Stimulated activated CD8-positive, alpha-beta memory T cell treated with anti-CD3 and anti-CD28 coated beads, Interleukin-7, amount 100 ng/mL, for 24 hours (primary cell): ENCODE measurements at places on chromosomes 7 and 10.

GRCh38 chr7:131574741-131575140 is 18.3 kb upstream of the PODXL start:
- DNase-seq: no peak

- no peak for DNase-seq
Measured at GRCh38 chr10:67098461-67098860, 172.6 kb downstream of the LRRTM3 start.

GRCh38 chr7:47678641-47679380 is 96.9 kb upstream of the TNS3 start:
- DNase-seq: no peak

GRCh38 chr7:151060416-151061212 is 1.2 kb downstream of the SLC4A2 start:
- no peak for DNase-seq

- DNase-seq: no peak
Measured at GRCh38 chr7:98252425-98253054, 508 bp upstream of the TECPR1 start.

DNA sequence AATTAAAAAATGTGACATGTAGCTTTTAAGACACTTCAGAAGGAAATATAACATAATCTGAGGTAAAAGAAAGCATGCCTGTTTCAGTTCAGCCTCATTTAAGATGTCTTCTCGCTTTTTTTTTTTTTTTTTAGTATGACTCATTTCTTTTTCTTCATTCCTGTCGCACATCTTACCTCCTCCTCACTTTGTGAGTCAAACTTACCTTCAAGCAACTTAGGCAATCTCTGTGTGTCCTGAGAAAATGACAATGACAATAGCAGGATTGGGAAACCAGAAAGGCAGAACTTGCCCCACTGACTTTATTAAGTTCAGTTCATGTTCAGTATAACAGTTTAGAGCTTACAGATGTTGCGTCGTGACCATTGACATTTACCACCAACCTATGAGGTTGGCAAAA is 7.7 kb downstream of the PTN start:
- no peak for DNase-seq

- no peak for DNase-seq
Measured at GRCh38 chr10:24962995-24963394, 10.6 kb upstream of the PRTFDC1 start.

DNA sequence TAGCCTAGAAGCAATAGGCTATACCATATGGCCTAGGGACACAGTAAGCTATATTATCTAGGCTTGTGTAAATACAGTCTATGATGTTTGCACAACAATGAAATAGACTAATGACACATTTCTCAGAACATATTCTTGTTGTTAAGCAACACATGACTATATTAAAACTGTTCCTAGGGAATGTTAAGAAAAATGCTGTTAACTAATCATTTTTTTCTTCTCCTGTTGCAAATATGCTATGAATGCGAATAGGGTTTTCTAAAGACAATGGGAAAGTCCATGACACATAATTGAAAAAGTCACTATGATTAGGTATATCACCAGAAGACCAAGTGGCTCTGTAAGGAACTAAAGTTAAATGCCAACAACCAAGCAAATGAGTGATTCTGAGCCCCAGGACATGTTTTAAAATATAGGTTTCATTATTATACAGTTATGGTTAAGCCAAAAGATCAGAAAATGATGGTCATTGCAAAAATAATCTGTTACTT is 454.0 kb upstream of the SORCS1 start:
- DNase-seq: no peak

- no peak for DNase-seq
Measured at GRCh38 chr10:99695761-99696160, 36.2 kb downstream of the COX15 start.

- no peak for DNase-seq
Measured at GRCh38 chr10:71966046-71967004, 2.1 kb downstream of the CHST3 start.

GRCh38 chr10:73088304-73088703 is 8.4 kb downstream of the P4HA1 start:
- DNase-seq: no peak

DNA sequence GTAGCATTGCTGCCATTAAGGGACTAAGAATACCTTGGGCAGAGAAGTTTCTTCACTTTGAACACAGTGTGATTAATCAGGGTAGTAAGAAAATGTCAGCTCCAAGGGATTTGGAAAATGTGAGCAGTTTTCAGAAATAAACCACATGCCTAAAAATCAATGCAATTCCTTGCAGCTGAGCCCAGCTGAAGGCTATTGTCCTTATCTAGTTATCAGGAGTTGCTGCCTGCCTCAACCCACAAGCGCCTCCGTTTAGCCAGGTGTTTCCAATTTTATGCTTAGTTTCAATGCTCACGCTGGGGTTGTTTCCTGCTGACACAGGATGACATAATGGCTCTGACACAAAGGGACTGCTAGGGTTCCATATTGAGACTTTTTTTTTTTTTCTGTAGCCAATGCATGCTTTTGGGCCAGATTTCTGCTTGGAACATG is 132.3 kb upstream of the ANK3 start:
- no peak for DNase-seq

DNA sequence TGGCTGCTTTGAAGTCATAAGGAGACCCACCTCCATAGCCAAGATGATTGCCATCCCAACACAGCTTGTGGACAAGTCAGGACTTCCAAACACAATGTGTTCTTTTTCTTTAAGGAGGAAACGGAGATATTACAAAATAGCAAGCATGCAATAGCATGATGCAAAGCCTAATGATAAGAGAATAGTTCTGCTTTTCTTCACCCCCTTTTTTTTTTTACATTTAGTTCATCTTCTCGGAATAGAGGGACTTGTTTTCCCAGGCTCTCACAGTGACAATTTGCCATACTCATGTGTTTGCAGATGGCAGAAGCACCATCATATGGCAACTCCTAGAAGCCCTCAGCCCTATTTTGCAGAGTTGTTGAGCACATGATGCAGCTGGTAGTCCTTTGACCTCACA is 119.8 kb downstream of the ITGB8 start:
- DNase-seq: no peak

DNA sequence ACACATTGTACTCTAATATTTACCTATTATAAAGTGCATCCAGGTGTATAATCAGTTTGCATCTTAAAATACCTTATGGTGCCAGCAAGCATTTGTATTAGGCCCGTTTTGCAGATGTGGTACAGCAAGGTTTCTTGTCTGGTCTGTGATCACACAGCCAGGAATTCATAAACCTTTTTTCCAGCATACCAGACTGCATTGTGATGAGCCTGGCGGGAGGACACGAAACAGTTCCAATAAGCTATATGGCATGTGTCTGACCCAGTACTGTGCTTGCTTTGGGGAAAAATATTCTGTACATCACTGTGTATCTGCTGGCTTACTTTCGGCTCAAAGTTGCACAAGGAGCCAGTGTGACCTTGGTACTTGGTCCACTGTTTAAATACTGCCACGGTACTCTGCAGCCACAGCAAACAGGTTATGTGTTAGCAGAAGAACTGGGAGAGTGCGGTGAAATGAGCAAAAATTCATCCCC is 36.3 kb downstream of the CHN2 start:
- no peak for DNase-seq

DNA sequence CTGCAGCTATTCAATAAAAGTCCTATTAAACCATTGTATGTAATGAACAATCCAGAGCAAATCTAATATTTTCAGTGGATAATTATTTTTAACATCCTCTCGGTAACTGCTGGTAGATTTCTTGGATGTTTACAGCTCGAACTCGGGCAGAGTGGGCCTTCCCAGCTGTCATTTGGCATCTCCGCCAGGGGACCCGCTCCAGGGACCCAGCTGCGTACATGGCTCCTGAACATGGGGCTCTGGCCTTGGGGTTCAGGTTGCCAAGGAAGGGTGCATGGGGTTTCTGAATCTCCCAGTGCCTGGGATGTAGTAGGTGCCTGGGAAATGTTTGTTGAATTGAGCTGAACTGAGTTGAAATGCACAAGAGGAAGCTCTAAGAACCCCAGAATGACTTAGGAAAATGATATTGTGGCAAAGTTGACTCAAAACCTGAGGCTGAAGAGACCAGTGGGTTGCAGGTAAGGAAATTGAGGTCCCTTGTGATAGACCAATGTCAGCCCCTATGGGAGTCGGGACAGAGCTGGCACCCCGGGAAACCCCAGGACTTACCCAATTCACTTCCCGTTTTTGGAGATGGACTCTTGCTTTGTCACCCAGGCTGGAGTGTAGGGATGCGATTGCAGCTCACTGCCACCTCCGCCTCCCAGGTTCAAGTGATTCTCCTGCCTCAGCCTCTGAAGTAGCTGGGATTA is 228.4 kb downstream of the CUX1 start:
- no peak for DNase-seq

- DNase-seq: no peak
Measured at GRCh38 chr10:47025540-47026300, 114.5 kb downstream of the PTPN20 start.
